Thyroid gland (tissue), 4 donors: ENCODE measurements at places on chromosomes 2 and 18.
A peak's percentile ranks its signal among the peaks of the same experiment; 100 is the strongest.

- no peak for DNase-seq
Measured at GRCh38 chr2:10981941-10982431, 70.3 kb downstream of the KCNF1 start.

DNA sequence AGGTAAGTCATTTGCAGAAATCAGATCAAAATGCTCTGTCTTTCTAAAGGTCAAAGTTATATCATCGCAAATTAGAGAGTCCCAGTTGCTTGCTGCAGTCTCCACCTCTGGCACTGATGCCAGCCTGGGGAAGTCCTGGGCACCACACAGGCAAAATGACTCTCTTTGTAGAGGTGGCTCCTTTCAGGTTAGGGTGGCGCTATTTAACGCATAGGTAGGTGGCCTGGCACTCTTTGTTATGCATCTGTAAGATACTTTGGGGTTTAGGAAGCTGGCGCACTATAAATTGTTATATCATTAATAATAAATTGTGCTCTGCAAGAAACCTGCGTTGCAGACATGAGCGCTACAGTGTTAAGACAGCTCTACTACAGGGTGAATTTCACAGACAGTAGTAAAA, 268.5 kb downstream of the ICOS start:
- DNase-seq = no peak

DNA sequence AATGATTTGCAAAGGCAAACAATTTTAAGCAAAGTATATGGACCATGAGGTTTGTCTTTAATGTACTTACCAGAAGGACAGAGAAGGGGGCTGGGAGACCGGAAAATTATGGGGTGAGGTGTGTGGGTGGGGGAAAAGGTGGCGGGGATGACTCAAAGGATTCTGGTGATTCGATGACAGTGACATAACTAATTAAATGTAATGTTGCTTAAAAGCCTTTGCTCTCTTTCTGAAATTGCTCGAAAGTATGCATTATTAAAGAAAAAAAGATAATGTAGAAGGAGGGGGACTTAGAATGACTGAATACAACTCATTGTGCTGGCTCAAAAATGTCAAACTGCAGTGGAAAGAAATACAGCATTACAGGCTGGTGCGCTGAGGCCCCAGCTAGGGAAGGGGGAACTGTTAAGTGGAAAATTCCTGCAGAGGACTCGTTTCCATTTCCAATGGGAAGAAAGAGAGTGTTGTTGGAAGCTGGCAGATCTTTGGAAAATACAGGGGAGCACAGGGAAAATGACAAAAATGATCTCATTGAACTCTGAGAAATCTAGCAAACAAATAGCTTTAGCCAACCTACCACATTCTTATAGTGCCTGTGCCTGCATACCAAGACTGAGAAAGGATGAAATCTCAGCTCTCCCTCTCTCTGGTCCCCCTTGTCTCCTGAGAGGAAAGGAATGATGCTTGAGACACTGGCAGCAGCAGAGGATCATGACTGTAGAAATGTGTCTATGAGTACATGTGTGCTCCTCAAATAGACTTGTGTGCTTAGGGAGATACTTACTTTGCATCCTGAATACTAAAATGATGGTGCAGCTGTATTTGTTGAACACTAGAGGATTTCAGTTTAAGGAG, 632.4 kb downstream of the NYAP2 start:
- DNase-seq = no peak

DNA sequence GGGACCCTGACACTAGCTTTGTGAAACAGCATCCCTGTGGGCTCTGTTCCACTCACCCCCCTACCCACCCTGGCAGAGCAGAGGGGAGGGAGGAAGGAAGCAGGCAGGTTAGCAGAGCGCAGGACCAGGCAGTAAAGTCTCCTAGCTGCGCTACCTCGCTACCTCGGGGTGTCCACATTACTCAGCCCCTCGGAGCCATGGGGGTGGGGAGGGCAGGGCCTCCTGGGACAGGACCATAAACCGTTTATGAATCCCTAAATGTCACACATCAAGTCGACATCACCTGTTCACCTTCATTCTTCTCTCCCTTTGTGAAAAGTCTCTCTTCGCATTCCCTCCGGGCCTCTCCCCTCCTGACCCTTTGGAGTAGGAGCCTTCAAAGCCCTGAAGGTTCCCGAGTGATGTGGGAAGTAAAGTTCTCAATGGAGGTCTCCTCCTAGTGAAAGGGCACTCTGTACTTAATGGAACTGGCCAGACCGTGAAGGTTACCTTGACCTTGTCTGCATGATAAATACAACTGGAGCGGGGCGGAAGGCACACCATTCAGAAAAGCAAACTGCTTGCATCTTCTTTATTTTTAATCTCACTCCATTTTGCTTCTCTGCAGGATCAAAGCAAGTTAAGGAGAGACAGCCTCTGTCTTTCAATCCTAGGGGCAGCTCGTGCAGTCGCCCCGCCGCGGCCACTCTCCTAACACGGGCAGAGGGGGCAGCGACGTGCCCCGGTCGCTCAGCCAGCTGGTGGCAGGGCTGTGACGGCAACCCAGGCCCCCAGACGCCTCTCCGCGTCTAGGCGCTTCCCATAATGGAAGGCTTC, 23.7 kb upstream of the SMAD7 start:
- peak; percentile 44 for DNase-seq

DNA sequence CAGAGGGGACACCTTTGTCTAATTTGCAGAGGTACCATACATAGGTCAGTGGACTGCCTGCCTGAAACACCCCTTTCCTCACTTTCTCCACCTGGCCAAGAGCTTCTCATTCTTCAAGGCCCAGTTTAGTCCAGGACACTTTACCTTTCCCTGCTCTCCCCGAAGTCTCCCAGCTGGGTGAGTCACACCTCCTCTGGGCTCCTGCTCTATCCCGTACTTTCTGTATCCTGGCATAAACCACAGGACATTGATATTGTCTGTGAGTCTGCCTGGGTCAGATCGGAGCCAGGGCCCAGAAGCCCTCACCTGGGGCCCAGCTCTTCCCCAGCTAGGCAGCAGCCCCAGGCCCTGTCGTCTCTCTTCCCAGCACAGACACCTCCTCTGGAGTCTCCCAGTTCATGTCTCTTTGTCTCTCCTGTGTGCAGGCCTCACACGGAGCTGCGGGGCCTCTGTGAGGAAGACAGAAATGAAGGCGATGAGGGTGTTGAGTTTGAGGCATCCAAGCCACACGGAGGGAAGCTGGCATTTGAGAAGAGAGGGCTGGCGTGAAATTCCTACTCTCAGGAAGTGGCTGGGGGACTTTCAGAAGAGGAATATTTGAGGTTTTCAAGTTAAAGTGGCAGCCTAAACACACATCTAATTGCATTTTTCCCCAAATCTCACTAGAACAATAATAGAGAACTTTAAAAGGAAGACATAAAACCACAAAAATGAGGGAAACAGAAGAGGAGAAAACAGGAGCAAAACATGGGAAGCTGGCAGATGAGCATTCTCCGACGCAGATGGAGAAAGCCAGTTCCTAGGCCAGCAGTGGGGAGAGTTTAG, 79.6 kb upstream of the LAPTM4A start:
- no peak for DNase-seq

DNA sequence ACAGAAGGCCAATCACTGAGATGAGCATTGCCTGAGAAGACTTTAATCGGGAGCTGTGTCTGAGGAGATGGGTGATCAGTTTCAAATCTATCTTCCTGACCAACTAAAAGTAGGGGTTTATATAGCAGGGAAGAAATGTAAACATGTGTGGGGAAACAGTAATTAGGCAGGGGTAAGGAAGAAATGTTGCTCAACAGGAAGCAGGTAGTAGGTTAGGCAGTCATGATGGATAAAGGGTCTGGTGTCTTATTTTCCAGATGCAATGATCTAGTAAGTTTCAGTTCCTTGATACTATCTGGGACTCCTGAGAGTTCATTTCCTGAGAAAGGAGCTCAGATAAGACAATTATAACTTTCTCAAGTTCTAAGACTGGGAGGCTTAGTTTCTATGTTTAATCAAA, 33.8 kb upstream of the DNAJC10 start:
- no peak for DNase-seq

DNA sequence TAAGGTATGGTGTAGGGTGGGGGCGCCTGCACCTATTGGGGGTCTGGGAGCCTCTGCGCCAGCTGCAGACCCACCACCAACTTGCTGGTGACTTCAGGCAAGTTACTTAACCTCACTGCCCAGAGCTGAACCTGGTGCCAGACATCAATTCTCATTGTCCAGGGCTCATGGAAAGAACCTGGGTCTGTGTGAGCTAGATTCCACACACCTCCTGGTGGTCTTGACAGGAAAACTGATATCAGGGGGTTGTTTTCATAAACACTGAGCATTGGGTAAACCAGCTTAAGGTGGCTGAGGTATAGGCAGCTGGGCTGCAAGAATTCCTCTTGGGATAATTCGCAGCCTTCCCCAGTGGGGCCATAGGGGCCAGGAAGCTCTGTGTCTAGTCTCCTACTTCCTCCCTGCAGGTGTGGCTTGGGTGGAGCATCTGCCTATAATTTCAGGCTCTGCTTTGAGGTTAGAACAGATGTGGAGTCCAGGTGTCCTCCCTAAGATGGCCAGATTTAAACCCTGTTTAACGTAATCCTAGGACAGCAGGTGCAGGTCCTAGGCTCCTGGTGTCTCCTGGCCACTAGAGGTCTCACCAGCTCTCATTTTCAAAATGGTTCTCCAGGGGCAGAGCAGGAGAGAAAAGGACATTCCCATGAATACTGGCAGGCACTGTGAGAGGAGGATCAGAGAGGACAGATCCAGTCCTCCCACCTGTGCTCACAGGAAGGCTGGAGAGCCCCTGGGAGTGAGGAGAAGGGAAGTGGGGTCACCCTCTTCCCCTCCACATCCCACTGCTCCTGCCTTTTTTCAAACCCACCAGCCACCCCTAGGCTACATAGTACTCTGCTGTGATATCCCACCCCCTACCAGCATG, 100.4 kb upstream of the SMAD2 start:
- DNase-seq = peak; percentile 70

- no peak for DNase-seq
Measured at GRCh38 chr2:1581965-1582625, 162.2 kb downstream of the PXDN start.

GRCh38 chr2:234110219-234110618, 59.7 kb downstream of the SPP2 start:
- no peak for DNase-seq

DNA sequence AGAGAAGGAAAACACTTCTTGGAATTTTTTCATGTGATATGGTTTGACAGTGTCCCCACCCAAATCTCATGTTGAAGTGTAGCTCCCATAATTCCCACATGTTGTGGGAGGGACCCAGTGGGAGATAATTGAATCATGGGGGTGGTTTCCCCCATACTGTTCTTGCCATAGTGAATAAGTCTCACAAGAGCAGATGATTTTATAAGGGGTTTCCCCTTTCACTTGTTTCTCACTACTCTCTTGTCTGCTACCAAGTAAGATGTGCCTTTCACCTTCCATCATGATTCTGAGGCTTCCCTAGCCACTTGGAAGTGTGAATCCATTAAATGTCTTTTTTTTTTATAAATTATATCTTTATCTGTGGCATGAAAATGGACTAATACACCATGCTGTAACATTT, 250.7 kb downstream of the LPIN1 start:
- no peak for DNase-seq

DNA sequence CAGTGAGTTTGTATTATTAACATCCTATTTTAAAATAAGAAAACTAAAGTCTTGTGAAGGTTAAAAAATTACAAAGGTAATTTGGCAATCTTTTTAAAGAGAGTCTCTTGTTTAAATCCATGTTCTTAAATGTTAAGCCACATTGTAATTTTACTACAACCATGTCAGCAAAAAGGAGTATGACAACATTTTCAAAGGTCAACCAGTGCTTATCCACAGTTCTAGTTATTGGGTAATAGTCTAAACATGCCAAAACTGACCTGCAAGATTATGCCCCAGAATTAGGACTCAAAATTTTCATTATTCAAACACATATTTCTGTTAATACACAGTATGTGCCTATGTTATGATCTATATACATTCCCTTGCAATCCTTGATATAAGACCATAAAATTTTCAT, 1312.6 kb upstream of the CHAC2 start:
- no peak for DNase-seq

DNA sequence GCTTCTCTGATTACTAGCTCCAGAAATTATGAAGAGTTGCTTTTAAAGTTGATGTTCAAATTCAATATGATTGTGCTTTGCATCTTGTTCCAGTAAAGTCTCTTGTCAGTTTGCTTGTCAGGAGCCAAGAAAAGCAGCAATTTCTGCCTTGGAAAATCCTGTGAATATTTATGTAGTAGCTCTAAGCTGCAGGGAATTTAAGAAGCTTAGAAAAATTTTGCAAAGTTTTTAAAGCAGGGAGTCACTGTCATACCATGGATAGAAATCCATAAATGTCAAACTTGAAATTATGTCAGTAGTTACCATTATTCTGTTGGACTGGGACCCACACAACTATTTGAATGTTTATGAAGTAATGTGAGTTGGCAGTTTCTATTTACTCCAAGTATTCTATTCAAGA, 169.3 kb downstream of the TMEM200C start:
- DNase-seq = no peak

GRCh38 chr18:6553234-6553900, 138.7 kb upstream of the L3MBTL4 start:
- no peak for DNase-seq

DNA sequence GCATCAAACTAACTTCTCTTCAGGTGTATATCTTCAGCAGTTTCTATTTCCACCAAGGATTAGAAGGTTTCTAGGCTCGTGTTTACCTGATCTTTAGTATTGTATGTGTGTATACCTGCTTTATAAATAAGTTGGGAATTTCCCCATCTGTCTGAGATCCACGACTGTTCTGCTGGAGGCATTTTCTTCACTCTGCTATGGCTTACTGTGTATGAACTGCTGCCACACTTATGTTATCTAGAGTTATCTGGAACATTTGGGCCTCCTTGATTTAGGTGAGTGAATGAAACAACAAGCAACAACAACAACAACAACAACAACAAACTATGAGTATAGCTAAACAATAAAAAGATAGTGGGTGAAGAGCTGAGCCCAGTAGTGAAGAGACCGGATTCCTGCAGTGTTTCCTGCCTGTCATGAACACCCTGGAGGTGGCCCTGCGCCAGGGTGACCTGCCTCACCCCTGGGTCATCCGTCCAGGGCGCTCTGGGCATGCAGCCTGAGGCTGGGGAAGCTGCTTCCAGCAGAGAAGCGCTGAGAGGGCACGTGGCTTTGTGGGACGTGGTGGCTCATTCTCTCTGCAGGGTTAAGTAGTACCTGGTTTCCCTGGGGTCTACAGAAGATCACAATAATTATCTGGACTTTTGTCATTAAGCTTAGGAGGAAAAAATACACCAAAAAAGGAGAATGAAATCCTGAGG, 56.1 kb upstream of the GATA6 start:
- peak; percentile 10 for DNase-seq

GRCh38 chr18:46252759-46253158, 148.6 kb downstream of the HAUS1 start:
- DNase-seq = no peak

DNA sequence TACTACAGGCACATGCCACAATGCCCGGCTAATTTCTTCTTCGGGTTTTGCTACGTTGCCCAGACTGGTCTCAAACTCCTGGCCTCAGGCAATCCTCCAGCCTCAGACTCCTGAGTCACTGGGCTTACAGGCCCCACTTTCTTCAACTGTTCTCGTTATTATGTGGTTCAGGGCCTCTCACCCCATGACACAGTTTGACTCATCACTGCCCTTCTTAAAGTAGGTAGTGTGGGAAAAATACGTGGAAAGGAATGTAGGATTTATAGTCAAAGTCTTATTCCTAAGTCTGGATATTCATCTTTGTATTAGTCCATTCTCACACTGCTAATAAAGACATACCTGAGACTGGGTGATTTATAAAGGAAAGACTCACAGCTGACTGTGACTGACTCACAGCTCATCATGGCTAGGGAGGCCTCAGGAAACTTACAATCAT, 19.4 kb downstream of the CENPA start:
- DNase-seq = no peak
